ENCODE measurements at places on chromosomes 4 and X.

DNA sequence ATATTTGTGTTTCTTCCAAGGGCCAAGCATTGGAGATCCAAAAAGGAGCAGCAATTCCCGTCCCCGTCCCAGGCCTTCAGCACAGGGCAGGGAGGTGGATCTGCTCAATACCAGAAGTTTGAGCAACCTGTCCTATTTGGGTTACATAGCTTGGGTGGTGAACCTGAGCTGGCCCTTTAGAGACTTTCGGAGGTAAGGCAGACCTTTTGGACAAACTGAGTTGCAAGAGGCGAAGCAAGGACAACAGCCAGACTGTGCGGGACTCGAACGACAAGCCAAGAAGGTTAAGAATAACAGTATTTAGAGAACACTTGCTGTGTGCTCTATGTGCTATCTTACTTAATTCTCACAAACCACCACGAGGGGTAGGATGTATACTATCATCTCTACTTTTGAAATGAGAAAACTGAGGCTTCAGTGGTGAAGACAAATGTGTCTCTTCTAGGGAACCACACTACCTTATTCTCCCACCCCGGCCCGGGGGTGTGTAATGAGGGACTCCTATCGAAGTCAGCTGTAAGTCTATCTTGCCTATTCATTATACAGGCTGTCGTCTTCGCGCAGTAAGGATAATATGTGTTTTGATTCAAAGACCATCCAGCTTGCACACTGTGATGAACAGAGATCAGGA lies 1.3 kb downstream of the NOP14 start:
- no peak for DNase-seq

DNA sequence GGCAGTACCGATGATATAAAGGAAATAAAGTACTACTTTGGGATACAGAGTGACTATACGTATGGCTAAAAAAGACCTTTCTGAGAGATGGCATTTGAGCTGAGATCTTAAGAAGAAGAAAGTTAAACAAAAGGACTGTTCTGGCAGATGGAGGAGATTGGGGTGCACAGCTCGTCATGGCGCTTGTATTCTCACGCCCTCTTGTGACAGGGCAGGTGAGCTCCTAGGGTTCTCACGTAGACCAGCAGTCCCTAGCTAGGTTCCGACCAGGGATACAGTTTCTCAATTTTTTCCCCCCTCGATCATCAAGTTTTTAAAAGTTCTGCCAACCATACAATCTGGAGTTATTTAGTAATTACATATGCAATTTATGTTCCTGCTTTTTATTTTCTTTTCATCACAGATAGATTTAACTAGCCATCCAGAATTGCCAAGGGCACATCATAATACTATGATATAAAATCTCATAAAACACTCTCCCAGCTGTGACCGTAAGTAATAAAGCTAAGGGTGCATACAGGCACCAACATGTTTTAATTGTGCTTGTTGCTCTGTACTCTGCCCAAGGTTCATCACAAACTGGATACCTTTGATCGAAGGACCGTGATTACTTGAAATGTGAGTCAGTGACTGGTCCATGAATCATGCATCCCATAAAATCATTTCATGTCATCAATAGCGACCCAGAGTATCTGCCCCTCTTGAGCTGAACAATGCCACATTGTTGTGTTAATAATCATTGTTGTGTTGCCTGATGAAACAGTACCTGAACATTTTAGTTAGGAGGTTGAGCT lies 69.4 kb upstream of the ZNF518B start:
- no peak for DNase-seq

DNA sequence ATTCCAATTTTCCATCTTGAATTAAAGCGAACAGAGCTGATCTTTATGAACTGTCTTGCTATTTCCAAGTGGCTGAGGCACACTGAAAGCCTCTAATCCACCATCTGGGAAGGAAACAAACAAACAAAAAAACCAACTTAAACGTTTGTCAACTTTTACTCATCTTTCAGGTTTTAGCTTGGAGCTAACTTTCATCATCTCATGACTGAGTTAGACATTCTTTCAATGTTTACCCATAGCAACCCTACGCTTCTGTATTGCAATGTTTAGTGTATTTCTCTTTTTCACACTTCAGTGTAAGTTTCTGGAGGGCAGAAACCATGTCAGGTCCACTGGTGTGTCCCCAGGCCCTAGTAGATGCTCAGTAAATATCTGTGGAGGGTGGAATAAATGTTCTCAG lies 343.8 kb downstream of the GBA3 start:
- DNase-seq = no peak

GRCh38 chr4:7279902-7280301 lies 87.6 kb downstream of the SORCS2 start:
- no peak for DNase-seq

- no peak for DNase-seq
These were observed 272.2 kb upstream of the RASGEF1B start for GRCh38 chr4:81743731-81744435.

- no peak for DNase-seq
These were observed 7.6 kb upstream of the UNC5C start for GRCh38 chr4:95556207-95556859.

- DNase-seq = no peak
These were observed 195.2 kb upstream of the EPHA5 start for GRCh38 chr4:65865489-65865888.

DNA sequence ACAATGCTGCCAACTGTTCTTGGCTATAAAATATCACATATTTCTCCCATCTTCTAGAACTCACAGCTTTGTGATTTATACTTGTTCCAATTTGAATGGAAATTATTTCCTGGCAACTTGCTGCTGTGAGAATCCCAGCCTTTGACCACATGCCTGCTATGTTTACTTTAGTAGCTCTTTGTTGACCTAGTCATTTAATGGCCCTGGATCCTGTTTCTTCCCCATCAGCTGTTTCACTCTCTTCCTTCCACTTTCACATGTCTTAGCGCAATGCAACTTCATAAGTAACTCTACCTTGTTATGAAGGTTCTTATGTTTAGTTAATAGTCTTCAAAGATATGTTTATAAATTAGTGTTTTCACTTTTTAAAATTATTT lies 1973.6 kb upstream of the AGA start:
- DNase-seq = no peak

DNA sequence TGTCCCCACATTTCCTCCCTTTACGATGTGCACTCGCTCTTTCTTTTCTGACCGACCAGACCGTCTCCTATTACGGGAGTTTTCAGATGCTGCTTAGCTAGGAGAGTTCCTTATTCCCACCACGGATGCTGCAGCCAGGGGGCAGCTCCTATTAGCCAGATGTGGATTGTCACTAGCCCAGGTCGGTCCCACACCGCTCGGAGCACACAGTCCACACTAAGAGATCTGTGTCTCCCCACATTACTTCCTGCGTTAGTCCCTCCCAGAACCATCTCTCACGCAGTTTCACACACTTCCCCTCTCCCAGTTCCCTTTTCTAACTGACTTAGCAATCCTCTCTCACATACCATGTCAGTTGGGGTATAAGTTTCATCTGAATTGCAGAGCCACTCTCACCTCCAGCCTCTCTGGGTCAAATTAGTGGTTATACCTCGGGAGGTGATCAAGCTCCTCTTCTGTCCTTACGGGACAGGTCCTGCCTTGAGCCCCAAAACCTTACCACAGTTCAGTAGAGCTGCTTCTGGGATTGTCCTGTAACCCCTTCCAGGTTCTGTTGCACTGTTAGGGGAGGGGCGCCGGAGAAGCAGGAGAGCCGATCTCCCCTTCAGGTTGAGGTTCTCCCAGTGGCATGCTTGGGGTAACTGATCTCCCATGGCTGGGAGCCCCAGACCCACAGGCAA lies 28.2 kb downstream of the SULT1E1 start:
- no peak for DNase-seq

- no peak for DNase-seq
These were observed 1411.1 kb upstream of the PCDH7 start for GRCh38 chr4:29309050-29309449.

DNA sequence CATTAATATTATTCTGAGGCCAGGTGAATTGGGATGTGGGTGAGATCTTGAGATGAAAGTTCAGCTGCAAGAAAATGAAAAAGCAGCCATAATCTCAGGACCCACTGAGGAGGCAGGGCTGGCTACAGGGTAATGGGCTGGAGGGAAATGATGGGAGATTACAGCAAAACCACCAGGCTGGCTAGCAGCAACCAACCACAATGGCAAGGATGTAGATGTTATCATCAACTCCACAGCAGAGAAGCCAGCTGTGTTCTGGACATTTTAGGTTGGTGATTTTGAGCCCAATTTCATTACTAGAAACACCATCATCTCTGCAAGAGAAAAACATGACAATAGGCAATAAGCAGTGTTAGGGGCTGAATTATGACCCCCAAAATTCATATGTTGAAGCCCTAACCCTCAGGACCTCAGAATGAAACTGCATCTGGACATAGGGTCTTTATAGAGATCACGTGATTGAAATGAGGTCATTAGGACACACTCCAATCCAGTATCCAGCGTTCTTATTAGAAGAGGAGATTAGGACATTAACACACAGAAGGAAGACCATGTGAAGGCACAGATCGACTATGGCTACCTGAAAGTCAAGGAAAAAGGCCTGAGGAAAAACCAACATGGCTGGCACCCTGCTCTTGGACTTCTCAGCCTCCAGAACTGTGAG lies 139.8 kb upstream of the KIT start:
- no peak for DNase-seq

Data from hypothalamus (tissue), 51 donors.